ENCODE measurements at places on chromosomes 2 and 18.

DNA sequence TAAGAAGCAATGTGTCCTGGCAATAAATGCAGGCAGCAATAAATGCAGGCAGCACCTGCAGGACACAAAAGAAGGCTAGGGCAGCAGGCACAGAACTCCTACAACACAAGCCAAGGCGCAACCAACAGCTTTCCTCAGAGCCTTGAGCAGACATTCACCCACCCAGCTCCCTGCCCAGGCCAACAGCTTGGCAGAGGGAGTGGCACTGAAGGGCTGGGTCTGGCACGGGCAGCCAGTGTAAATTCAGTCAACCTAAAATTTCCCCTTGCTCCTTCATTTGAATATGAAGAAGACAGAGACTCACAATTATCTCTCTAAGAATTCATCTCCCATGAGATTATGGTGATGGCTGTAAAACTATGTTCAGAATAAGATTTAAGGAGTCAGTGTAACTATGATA, 35.4 kb downstream of the AAK1 start:
- no peak for DNase-seq

GRCh38 chr2:4792126-4792525, 900.1 kb upstream of the SOX11 start:
- DNase-seq = no peak

GRCh38 chr2:109528811-109529501, 84.8 kb downstream of the SEPTIN10 start:
- DNase-seq = no peak

- no peak for DNase-seq
Observed at GRCh38 chr2:49936965-49937364, 782.6 kb upstream of the FSHR start.

GRCh38 chr2:237732790-237733381, 65.7 kb upstream of the RBM44 start:
- DNase-seq = no peak

DNA sequence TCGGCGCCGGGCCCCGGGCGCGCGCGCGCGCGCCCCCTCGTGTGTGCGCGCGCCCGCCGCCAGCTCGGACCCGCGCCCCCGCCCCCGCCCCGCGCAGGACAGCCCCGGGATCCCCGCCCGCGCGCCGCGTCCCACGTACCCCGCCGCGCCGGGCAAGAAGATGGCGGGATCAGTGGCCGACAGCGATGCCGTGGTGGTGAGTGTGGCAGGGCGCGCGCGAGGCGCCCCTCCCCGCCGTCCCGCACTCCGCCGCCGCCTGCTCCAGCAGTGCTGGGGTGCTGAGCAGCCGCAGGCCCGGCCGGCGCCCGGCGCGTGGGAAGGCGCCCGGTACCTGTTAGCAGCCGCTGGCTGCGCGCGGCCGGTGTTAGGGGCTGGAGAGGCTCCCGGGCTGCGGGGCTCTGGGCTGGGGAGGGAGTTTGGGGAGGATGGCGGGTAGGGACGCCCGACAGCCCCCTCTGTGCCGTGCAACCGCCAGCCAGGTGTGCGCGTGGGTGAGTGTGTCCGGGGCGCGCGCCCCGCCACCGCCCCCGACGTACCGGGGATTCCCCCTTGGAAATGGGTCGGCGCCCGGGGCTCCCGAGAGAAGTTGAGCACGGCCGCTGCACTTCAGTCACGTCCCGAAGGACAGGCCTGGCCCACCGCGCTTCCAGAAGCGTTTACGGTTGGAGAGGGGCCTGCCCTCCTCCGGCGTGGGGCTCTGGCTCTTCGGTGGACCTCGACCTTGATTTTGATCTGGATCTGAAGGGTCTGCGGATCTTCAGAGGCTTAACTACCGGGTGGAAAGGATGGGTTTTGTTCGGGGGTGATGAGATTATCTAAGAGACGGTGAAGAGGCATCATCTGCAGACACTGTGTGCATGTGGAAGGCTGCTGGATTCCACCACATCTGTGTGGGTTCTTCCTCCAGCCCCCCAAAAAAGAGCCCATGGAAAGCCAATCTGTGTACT, 697 bp downstream of the LGALSL start:
- DNase-seq = no peak

DNA sequence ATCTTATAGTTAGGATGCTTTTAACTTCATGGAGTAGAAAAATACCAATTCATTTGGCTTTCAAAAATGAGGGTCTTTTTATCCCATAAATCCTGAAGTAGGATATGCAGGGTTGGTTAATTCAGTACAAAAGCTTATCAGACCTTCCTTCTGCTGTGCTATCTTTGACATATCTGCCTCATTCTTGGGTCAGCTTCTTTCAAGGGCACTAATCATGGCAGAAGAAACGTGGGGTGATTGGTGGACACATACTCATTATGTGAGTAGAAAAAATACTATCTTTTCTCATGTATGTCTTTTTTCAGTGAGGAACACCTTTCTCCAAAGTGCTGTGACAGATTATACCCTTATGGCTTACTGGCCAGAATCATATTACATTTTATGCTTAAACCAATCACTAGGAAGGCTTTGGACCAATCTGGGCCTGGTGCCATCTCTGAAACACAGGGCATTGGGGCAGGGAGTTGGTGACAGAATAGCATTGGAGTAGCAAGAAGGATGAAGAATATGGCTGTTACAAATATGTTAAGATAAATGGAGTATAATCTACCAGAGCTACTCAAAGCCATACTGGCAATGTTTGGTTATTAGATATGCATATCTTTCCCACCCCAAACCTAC, 10.1 kb downstream of the UGP2 start:
- no peak for DNase-seq

GRCh38 chr2:101002562-101003277, 631 bp downstream of the RPL31 start:
- no peak for DNase-seq

GRCh38 chr2:220015576-220015975, 388.1 kb downstream of the SLC4A3 start:
- DNase-seq = no peak

- DNase-seq = no peak
Observed at GRCh38 chr2:63738019-63738418, 103.7 kb upstream of the UGP2 start.

Measured in NK-92 treated with Interleukin-12 subunit alpha and Interleukin-12 subunit beta, amount 100 ng/mL, for 24 hours (cell line).